Muscle of back (tissue), 13 donors: ENCODE measurements at places on chromosomes 2 and 18.
A peak's percentile ranks its signal among the peaks of the same experiment; 100 is the strongest.

- no peak for DNase-seq
Measured at GRCh38 chr2:112634153-112634873, 11.4 kb upstream of the SLC20A1 start.

DNA sequence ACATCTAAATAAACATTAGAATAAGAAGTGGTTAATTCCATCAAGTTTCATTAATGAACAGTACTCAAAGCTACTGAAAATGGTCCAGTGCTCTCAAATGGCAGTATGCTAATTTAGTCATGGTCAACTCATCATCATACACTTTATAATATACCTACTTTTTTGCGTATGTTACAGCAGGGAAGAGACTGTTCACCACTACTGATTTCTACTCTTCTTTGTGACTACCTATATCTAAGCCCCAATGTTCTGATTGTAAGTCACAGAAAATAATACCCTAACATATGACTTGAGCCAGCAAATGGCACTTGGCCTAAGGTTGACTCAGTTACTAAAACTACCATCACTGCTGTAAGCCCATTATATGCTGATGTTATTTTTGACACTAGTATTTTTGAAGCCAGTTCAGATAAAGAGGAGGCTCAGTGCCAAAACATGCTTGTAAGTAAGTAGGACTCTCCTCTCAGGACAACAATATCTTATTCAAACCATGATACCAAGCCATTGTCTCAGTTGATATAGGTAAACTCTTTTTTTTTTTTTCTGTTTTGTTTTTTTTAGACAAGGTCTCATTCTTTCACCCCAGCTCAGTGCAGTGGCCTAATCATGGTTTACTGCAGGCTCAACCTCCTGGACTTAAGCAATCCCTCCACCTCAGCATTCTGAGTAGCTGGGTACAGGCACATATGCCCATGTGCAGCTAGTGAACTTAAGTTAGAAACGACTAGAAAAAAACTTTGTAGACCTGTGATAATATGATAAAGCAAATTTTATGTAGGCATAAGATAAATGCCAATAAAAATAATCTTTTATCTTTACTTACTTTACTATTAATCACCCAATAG is 266.9 kb downstream of the ZNF385B start:
- DNase-seq: no peak

DNA sequence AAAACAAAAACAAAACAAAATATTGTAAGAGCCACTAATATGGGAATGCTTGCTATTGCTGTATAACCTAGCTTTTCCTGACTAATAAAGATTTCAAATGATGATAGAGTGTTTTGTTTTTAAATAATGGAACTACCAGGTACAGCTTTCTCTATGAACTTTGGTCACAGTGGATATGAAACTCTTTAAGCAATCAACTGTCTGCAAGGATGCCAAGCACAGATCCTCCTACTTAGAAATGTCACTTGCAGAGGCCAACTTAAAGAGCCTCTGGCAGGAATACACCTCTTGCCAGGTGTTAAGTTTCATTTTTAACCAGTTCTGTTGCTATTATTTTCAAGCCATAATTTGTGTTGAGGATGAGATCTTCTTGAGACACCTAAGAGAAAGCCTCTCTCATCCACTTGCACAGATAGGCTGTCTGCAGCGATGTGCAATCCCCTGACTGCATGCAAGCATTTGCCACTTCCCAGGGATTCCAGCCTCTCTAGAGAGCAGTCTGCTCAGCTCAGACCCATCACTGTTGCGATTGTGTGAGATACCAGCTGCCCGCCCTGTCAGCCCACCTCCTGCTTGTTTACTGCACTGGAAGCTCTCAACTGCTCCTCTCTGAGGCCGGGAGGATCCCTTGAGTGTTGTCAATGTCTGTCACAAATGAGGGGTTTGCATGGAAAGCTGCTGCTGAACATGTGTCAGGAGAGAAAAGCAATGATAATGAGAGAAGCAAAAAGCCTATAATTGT is 86.1 kb upstream of the SCG2 start:
- no peak for DNase-seq

GRCh38 chr18:7557973-7558372 is 9.1 kb upstream of the PTPRM start:
- no peak for DNase-seq

DNA sequence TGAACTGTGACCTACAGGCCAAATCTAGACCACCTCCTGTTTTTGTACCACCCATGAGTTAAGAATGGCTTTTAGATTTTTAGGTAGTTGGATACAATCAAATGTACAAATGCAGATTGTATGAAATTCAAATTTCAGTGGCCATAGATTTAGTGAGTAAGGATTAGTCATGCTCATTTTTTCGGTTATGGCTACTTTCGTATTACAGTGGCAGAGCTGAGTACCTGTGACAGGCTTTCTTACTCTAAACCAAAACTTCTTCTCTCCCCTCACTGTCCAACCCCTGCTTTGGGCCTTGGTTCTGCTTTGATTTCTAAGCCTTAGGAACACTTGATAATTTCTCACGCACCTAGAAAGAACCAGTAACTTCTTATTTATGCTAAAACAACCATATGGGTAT is 82.1 kb downstream of the CDC42EP3 start:
- no peak for DNase-seq

DNA sequence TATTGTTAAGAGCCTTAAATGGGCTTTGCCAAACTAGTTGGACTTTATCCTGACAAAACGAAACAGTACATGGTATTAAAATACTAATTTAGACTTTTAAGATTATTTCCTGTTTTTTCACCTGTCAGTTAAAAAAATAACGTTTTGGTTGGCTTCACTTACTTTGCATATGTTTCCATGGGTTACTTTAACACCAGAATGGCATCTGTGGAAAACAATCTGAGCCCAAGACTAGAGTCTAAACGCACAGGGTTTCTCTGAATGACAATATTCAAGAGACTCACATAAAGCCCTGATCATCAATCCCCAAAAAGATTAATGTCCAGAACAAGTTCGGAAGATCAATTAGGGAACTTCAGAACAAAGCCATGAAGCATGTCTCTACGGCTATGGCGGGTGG is 888.0 kb downstream of the EPHA4 start:
- no peak for DNase-seq

DNA sequence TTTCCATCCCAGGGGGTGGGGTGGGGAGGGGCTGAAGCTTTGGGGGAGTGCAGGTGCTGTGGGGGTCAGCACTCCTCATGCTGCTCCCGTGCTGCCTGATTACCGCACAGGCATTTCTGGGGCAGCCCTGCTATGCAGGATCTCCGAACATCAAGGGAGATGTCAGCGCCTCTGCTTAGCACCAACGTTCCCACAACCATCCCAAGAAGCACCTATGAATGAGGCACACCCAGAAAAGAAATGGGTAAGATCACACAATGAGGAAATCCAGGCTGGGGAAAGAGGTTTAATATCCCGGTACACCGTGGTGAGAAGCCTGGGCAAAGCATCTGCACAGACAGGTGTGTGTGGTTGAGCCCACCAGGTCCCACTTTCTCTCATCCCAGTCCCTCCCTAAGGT is 17.5 kb downstream of the GAREM2 start:
- no peak for DNase-seq

DNA sequence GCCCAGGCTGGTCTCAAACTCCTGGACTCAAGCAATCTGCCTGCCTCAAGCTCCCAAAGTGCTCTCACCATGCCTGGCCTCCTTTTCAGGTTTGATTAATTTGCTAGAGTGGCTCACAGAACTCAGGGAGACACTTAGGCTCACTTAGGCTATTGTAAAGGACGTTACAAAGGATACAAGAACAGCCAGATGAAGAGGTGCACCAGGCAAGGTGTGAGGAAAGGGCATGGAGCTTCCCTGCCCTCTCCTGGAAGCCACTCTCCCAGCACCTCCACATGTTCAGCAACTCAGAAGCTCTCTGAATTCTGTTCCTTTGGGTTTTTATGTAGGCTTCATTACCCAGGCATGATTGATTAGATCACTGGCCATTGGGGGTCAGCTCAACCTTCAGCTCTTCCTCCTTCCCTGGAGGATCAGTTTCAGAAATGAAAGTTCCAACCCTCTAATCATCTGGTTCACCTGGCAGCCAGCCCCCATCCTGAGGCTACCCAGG is 78.7 kb upstream of the RGPD5 start:
- DNase-seq: no peak

DNA sequence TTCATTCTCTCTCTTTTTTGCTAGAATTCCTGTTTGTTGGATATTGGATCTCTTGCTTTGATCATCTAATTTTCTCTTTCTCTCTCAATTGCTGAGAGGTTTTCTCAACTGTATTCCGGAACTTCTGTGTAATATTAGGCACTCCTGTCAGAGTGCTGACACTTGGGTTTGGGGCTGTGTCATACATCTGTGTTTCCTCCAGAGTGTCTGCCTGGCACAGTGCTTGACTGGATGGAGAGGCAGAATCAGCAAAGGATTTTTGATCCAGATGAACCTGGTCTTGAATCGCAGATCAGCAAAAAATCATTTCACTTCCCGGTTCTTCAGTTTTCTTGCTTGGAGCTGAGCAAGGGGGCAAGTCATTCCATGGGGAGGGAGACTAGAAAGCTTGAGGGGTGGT is 87.7 kb upstream of the CXCR4 start:
- DNase-seq: no peak

GRCh38 chr2:141068053-141068682 is 1062.6 kb downstream of the LRP1B start:
- no peak for DNase-seq

DNA sequence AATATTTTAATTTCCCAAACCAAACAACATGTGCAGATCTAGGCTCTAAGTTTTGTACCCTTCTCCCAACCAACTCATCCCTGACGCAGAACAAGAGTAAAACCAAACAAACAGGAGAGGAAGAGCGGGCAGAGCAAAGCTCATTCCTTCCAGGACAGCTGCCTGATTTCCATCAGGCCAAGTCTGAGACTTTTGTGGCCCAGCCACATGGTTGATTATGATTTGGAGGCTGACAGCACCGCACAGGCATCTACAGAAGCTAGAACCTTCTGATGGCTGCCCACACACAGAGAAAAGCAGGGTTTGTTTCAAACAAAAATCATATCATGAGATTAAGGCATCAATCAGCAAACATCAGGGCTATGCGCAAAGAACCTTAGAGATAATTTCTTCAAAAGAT is 262.6 kb downstream of the TNS1 start:
- peak; percentile 48 for DNase-seq

DNA sequence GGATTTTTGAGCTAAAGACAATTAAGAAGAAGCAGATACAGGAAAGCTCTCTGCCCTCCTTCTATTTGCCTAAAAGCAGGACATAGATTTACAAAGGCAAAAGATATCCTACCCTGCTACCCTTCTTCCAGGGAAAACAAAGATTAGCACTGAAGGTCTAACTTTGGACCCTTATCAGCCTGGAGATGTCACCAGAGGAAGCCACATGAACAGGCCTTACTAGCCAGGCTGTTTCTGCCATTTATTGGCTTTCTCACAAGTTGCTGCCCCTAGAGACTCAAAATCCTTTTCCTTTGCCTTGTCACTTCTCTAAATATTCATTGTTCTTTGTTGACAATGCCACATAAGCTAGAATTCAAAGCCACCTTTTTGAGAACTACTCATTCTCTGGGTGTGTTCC is 147.3 kb downstream of the B3GNT2 start:
- DNase-seq: no peak

GRCh38 chr2:202096736-202097135 is 23.7 kb downstream of the KIAA2012 start:
- DNase-seq: peak; percentile 73
